Heart left ventricle (tissue), 16 donors: ENCODE measurements at places on chromosomes 6 and 20. TPM values are rescaled to one million over a fixed set of nuclear protein-coding genes. Genes with fewer than 3 reads are reported as not detected.

C4A gene
- 254 TPM for total RNA-seq

CTCFL gene
- not detected for total RNA-seq

GRCh38 chr6:149500096-149500495 is 15.3 kb upstream of the ZC3H12D start:
- no peaks in the 10 kb centered on the region for H3K27me3 ChIP-seq
- H3K27ac ChIP-seq: no peak overlapping the region
- no peak for DNase-seq
- H3K4me3 ChIP-seq: no peak overlapping the region

DNA sequence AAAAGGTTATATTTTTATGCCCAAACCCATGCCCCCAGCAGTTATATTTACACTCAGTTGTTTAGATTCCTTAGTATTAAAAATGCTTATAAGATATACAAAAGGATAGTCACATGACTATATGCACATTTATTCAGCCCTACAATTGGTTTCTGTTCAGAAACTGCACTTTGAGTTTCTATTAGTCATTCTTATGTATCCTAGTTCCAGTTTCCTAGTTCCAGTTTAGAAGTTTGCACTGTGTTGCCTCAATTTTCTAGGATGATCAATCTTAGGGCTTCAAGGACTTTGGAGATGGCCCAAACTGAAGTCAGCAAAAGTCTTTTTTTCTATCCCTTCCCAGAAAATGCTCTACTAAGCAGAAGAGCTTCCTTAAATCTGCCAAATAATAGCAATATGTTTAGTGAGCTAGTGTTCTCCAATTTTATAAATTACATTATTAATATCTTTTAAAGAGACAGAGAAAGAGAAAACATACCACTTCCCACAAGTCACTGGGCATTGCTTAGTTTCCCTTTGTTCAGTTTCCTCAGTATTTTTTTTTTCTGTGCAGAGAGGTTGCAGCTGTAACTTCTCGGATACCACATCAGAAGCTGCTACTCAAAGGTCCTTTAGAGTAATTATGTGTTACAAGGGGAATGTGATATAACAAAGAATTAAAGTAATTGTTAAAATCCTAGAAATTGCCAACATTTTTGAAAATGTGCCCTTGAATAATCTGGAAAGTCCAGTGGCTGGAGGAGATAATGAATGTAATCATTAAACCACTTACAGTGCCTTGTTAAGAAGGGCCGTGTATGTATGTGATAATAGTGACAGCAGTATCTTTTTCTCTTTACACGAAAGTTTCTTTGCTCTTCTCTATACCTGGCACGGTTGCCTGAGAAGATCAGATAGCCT is 138.8 kb downstream of the KHDRBS2 start:
- H3K27me3 ChIP-seq: no peaks in the 10 kb centered on the region
- H3K36me3 ChIP-seq: no peaks in the 10 kb centered on the region
- H3K4me3 ChIP-seq: no peak overlapping the region
- H3K4me1 ChIP-seq: no peaks in the 10 kb centered on the region
- no peak overlapping the region for H3K27ac ChIP-seq

GRCh38 chr20:45094864-45095574 is 5.9 kb downstream of the KCNS1 start:
- H3K36me3 ChIP-seq: no peaks in the 10 kb centered on the region
- no peak overlapping the region for H3K27ac ChIP-seq
- DNase-seq: no peak
- H3K4me3 ChIP-seq: no peak overlapping the region
- H3K4me1 ChIP-seq: peaks cover 4% of the 10 kb centered on the region
